Lower leg skin (tissue), 4 donors: ENCODE measurements at places on chromosomes 16 and 17. TPM values are rescaled to one million over a fixed set of nuclear protein-coding genes. Genes with fewer than 3 reads are reported as not detected.

Gene SLC6A2
- total RNA-seq = 26.1 TPM

Gene HBA1
- 314 TPM for total RNA-seq

Gene B3GNT9
- total RNA-seq = 13.7 TPM

Gene KRTAP9-2
- not detected for total RNA-seq

Gene CETP
- not detected for total RNA-seq

Gene SCGB1C2
- total RNA-seq = not detected

Gene TBC1D3C
- 0.42 TPM for total RNA-seq

Gene DEXI
- 38.1 TPM for total RNA-seq

Gene KCNG4
- not detected for total RNA-seq

Gene MEOX1
- total RNA-seq = 2.7 TPM

Gene GAS2L2
- total RNA-seq = 0.93 TPM

Gene PLA2G10
- total RNA-seq = not detected
